ENCODE measurements at places on chromosomes 6 and 20. TPM values are rescaled to one million over a fixed set of nuclear protein-coding genes. Genes with fewer than 3 reads are reported as not detected.

PXDC1 gene
- polyA plus RNA-seq, result 40.1 TPM

RSPO4 gene
- polyA plus RNA-seq, result 0.09 TPM

- no peaks in the 10 kb centered on the region for H3K4me1 ChIP-seq
- no peaks in the 10 kb centered on the region for H3K27me3 ChIP-seq
- H3K36me3 ChIP-seq, result no peaks in the 10 kb centered on the region
- H3K4me3 ChIP-seq, result no peak overlapping the region
Observed at GRCh38 chr6:127635091-127635490, 58.1 kb downstream of the C6orf58 start.

DNA sequence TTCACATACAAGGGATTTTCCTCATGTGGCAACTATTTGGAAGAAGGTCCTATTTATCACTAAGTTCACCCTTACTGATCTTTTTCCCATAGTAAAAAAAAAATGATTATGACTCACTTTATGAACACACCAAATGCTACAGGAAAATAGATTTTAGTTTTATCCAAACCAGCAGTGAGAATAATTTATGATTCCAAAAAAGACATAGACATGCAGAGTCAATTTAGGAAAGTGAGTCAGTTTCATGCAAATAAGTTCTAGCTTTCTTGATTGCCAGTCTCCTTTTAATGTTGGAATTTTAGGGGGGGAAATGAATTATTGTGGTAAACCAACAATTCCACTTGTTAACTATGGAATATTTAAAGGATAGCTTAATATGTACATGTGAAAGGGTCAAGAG lies 64.0 kb upstream of the RNF146 start:
- H3K27me3 ChIP-seq, result no peaks in the 10 kb centered on the region
- H3K4me3 ChIP-seq, result no peak overlapping the region
- H3K27ac ChIP-seq, result no peak overlapping the region

- no peaks in the 10 kb centered on the region for H3K4me1 ChIP-seq
- H3K27me3 ChIP-seq, result no peaks in the 10 kb centered on the region
- DNase-seq, result no peak
- H3K4me3 ChIP-seq, result no peak overlapping the region
Observed at GRCh38 chr20:64188682-64189529, 24.7 kb downstream of the MYT1 start.

DNA sequence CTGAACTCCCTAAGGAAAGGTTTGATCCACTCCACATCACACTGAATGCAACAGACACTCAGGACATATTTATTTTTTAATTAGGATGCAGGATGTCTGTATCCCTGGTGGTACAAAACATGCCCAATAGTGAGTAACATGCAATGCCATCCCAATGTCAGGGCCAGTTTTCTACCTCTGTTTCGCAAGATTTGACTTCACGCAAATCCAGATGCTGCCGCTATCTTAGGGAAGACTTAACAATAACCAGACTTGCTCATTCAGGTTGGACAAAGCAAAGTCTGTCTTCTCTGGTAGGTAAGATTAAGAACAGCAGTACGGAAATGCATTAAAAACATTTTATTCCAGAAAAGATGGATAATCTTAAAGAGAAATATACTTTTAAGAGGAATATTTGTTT lies 103.1 kb downstream of the TASP1 start:
- no peak overlapping the region for H3K27ac ChIP-seq
- H3K27me3 ChIP-seq, result no peaks in the 10 kb centered on the region
- H3K4me1 ChIP-seq, result no peaks in the 10 kb centered on the region
- H3K36me3 ChIP-seq, result peaks cover 27% of the 10 kb centered on the region
- no peak overlapping the region for H3K4me3 ChIP-seq

- H3K4me1 ChIP-seq, result no peaks in the 10 kb centered on the region
- no peak for DNase-seq
- no peaks in the 10 kb centered on the region for H3K27me3 ChIP-seq
- no peak overlapping the region for H3K4me3 ChIP-seq
Observed at GRCh38 chr6:20658516-20658915, 124.3 kb downstream of the CDKAL1 start.

CLVS2 gene
- not detected for polyA plus RNA-seq

VEGFA gene
- 36.0 TPM for polyA plus RNA-seq

KIFC1 gene
- polyA plus RNA-seq, result 3.7 TPM

ARHGAP18 gene
- polyA plus RNA-seq, result 5.0 TPM

GRCh38 chr6:71199736-71200135 lies 88.9 kb upstream of the OGFRL1 start:
- no peaks in the 10 kb centered on the region for H3K36me3 ChIP-seq
- H3K4me1 ChIP-seq, result no peaks in the 10 kb centered on the region

DNA sequence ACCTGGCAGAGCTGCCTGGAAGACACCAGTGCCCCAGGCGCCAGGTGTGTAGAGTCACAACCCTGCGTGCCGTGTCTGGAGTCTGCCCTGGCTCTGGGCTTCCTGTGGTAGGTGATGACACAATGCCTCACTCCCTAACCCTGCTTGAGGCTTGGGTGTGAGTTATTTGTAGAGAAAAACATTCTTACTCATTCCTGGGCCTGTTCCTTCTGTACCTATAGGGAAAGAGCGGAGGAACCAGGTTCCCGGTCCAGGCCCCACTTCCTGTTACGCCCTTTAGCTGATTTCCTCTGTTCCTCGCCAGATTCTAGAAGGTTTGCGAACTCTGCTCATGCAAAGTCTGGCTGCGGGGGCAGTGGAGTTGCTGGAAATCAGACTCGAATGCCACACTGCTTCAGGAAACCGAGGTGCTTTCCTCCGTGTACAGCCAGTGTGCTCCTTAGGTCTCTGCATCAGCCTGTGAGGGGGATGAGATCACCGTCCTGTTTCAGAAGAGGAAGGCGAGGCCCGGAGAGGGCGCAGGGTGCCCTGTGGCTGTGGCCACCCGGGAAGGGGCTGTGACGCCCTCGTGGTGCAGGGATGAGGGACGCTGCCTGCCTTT lies 67.1 kb upstream of the DUSP22 start:
- no peak for DNase-seq
- no peaks in the 10 kb centered on the region for H3K27me3 ChIP-seq
- H3K27ac ChIP-seq, result no peak overlapping the region
- H3K36me3 ChIP-seq, result no peaks in the 10 kb centered on the region
- peaks cover 51% of the 10 kb centered on the region for H3K4me1 ChIP-seq

DNA sequence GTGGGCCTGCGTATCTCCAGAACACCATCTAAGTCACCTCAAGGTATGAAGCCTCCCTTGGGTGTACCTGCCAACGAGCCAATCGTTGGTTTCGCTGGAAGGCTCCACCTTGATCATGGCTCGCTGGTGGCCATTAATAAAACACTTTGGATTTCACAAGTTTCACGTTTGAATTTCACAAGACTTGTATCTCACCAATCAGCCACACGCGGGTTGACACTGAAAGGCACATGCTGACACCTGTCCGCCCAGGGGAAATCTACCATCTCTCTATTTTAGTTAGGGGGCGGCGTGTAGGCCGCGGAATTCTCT lies 586 bp upstream of the HMGA1 start:
- DNase-seq, result no peak
- peak overlapping the region; percentile 68 for H3K4me3 ChIP-seq
- no peaks in the 10 kb centered on the region for H3K27me3 ChIP-seq
- H3K4me1 ChIP-seq, result peaks cover 52% of the 10 kb centered on the region
- peaks cover 11% of the 10 kb centered on the region for H3K36me3 ChIP-seq

DNA sequence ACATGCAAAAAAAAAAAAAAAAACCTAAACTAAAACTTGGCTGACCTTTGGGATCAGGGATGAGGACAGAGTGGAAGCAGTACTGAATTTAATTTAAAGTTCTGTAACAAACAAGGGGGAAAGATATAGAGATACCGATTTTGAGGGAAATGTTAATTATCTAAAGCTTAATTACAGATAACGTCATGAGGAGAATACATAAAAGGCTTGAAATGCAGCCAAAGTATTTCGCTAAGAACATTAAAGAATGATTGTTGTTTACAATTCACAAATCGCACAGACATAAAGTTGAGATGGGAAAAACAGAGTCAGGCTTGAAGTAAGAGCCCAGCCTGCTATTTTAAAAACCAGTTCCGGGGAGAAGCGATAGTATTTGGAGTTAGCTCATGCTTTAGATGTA lies 208.0 kb upstream of the SASH1 start:
- H3K27me3 ChIP-seq, result no peaks in the 10 kb centered on the region
- no peaks in the 10 kb centered on the region for H3K36me3 ChIP-seq
- H3K4me1 ChIP-seq, result no peaks in the 10 kb centered on the region
- no peak for DNase-seq
- H3K4me3 ChIP-seq, result no peak overlapping the region
- no peak overlapping the region for H3K27ac ChIP-seq

PHF20 gene
- polyA plus RNA-seq, result 40.0 TPM

DNA sequence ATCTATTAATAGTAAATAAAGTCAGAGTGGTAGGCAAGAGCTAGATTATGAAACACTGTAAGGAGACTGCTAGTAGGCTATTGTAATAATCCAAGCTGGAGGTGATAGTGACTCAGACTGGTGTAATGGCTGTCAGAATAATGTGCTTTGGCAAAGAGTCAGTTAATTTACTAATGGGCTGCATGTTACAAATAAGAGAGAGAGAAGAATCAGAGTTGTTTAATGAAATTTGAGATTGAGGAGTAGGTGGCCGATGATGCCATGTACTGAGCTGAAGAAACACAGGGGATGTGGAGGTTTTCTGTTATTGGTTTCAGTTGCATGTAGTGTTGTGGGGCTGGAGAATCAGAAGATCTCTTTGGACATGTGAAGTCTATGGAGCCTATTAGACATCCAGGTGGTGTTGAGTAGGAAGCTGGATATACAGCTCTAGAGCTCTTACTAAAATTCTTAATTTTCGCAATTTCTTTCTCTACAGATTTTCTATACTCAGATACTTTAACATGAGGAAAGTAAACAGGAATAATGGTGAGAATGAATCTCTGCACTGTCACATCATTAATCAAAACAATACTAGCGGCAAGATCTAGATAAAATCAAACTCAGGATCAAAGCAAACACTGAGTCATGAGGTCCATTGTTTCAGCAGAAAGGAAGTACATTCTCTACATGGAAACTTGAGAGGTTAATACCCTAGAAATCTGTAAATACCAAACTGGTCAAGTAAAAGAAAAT lies 167.7 kb downstream of the SIM1 start:
- H3K36me3 ChIP-seq, result no peaks in the 10 kb centered on the region
- no peak overlapping the region for H3K4me3 ChIP-seq
- no peaks in the 10 kb centered on the region for H3K27me3 ChIP-seq
- no peak overlapping the region for H3K27ac ChIP-seq
- DNase-seq, result no peak
- no peaks in the 10 kb centered on the region for H3K4me1 ChIP-seq

- no peak for DNase-seq
- H3K4me1 ChIP-seq, result no peaks in the 10 kb centered on the region
- no peak overlapping the region for H3K4me3 ChIP-seq
- H3K27me3 ChIP-seq, result no peaks in the 10 kb centered on the region
- H3K27ac ChIP-seq, result no peak overlapping the region
Observed at GRCh38 chr20:51569815-51570738, 27.6 kb upstream of the NFATC2 start.

GRCh38 chr6:22149501-22150367 lies 147.1 kb downstream of the PRL start:
- no peak overlapping the region for H3K27ac ChIP-seq
- peaks cover 4% of the 10 kb centered on the region for H3K4me1 ChIP-seq
- no peak for DNase-seq

GRCh38 chr6:149445573-149445972 lies 39.2 kb downstream of the ZC3H12D start:
- no peak overlapping the region for H3K27ac ChIP-seq
- no peaks in the 10 kb centered on the region for H3K4me1 ChIP-seq

DNA sequence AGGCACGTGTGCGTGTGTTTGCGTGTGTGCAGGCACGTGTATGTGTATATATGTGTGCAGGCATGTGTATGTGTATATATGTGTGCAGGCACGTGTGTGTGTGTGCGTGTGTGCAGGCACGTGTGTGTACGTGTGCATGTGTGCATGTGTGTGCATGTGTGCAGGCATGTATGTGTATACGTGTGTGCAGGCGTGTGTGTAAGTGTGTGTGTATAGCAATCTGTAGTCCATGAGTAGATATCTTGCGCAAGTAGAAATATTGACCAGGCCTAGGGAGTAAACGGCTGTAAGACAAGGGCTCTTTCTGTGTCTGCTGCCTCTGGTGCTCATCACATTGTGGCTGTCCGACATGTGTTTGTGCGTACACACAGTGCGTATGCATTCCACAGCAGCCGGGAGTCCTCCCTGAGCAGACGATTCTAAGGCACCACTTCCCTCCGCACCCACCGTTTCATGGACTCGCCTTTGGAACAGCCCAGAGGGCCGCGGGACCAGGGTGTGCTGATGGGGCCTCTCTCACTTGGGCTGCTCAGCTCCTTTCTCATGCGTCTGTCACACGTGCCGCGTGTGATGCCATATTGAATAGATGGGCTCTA lies 167.6 kb downstream of the ERMARD start:
- no peaks in the 10 kb centered on the region for H3K4me1 ChIP-seq
- no peak overlapping the region for H3K27ac ChIP-seq
- no peaks in the 10 kb centered on the region for H3K36me3 ChIP-seq
- H3K4me3 ChIP-seq, result no peak overlapping the region
- no peak for DNase-seq

GRCh38 chr6:142725024-142725770 lies 219.8 kb downstream of the HIVEP2 start:
- no peak overlapping the region for H3K4me3 ChIP-seq
- peaks cover 48% of the 10 kb centered on the region for H3K4me1 ChIP-seq
- no peaks in the 10 kb centered on the region for H3K36me3 ChIP-seq
- H3K27me3 ChIP-seq, result no peaks in the 10 kb centered on the region

- H3K4me1 ChIP-seq, result peaks cover 2% of the 10 kb centered on the region
- H3K27me3 ChIP-seq, result peaks cover 14% of the 10 kb centered on the region
- H3K36me3 ChIP-seq, result no peaks in the 10 kb centered on the region
- no peak overlapping the region for H3K4me3 ChIP-seq
Observed at GRCh38 chr20:36086767-36087166, 67.8 kb upstream of the EPB41L1 start.

Data from spleen (tissue), 13 donors.